ENCODE measurements at places on chromosomes 5 and 9.

- DNase-seq, result no peak
Observed at GRCh38 chr5:177399997-177400868, at the start of gene PFN3. Gene PFN3, minus strand, starts transcription at chr5:177400661. Its CDS starts 85 bp downstream, at chr5:177400576.

DNA sequence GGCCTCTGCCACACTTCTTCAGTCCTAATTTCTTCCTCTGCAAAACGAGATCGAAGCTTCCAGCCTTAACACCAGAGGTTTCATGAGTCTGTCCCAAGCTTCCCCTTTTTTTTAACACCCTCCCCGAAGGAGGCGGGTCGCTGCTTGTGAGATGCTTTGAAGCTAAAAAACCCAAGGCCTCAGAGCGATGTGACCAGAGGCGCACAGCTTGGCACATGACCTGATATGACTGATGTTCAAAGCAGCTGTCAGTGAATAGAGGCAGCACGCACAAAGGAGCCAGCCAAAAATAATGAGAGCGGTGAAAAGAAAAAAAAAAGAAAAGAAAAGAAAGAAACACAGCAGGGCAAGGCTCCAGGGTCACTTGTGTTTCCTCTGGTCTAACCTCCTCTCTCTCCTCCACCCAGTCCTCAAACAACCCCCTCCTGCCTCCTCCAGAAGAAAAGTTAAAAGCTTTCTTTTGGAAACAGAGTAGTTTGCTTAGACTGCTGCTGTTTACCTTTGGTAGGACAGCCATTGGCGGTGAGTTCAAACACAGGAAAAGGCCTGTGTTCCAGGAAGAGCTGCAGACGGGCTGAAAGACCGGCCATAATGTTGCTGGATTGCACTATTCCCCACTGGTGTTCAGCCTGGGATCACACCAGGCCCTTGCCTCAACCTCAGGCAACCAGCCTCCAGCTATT is 10.9 kb upstream of the ZNF366 start:
- no peak for DNase-seq

DNA sequence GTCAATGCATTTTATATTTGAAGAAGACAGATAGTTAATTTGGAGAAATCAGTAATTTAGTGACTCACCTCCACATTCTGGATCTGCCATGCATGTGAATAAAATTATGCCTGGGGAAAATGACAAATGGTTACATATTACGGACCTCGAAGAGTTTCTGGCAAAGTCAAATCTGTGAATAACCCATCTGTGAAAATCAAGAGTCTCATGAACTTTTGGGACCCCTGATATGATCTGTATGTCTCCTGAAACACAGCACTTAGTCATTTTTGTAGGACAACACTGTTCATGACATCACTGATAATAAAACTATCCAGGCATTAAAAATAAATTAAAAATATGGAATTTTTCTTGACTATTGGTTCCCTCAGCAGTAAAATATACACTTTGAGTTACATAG is 584.5 kb downstream of the TLE4 start:
- no peak for DNase-seq

- no peak for DNase-seq
Observed at GRCh38 chr5:42157215-42157614, 232.1 kb downstream of the FBXO4 start.

- no peak for DNase-seq
Observed at GRCh38 chr5:172451771-172452197, 2.5 kb downstream of the SH3PXD2B start.

DNA sequence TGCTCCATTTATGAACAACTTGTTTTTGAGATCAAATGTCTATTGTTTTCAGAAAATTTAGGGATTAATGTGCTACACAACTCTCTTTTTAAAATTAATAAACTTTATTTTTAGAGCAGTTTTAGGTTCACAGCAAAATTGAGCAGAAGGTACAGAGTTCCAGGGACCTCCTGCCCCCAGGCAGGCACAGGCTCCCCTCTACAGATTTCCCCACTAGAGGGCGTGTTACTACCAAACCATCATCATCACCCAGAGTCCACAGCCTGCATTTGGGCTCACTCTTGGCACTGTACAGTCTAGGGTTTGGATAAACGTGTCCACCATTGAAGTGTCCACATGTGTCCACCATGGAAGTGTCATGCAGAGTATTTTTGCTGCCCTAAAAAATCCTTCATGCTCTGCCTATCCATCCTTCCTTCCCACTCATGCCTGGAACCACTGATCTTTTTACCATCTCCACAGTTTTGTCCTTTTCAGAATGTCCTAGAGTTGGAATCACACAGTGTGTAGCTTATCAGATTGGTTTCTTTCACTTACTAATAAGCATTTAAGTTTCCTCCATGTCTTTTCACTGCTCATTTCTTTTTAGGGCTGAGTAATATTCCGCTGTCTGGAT is 61.7 kb downstream of the MRPL36 start:
- no peak for DNase-seq

- DNase-seq, result no peak
Observed at GRCh38 chr9:33228606-33229005, 11.4 kb upstream of the SPINK4 start.

DNA sequence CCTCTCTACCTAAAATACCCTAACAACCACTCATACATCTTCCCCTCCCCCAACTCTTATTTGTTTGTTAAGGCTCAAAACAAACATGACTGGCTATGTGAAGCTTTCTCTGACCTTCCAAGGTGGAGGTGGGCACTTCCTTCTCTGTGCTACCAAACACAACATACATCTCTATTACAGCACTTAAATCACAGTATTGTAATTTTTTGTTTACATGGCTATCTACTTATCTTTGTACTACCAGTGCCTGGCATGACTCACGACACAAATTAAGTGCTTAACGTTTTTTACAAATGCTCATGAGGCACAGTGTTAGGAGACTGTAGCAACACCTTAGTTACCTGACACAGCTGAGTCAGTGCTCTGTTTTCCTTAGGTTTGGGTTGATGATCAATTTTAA is 18.6 kb downstream of the HOMER1 start:
- peak; percentile 67 for DNase-seq

DNA sequence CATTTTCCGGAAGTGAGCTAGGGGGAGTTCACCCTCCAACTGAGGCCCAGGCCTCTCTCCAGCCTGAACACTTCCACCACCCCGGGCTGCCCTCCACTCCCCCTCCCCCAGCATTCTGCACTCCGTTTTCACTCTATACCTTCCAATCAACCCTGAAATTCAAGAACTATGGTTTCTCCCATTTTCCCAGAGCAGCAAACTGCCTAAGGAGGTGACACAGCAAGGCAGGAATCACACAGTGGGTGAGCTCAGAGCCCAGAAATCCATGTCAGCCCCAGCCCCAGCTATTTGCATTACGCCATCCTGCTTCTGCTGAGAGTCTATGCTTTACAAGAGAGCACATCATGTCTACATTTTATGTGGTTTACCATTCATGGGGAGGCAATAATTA is 11.9 kb downstream of the MSX2 start:
- no peak for DNase-seq

- no peak for DNase-seq
Observed at GRCh38 chr9:101128623-101129022, 100.1 kb downstream of the PLPPR1 start.
